ENCODE measurements at places on chromosomes 6 and 20.

DNA sequence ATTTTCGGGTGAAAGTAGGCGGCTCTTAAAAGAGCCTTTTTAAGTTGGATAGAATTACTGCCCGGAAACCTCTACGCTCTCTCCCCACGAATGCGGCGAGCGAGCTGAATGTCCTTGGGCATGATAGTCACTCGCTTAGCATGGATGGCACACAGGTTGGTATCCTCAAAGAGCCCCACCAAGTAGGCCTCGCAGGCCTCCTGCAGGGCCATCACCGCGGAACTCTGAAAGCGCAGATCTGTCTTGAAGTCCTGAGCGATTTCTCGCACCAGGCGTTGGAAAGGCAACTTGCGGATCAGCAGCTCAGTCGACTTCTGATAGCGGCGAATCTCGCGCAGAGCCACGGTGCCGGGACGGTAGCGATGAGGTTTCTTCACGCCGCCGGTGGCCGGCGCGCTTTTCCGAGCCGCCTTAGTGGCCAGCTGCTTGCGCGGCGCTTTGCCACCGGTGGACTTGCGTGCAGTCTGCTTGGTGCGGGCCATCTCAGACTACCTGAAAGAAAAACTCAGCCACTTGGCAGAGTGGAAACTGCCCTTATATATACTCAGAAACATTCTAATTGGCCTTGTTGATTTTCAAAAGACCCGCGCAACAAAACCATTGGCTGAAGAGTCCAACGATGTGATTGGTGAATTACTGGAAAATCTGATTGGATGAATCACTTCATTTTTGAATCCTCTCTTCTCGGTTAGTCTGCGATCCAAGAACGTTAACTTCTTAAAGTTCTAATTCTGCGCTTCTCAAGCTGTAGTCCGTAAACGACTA is 93.9 kb upstream of the BTN3A2 start:
- DNase-seq = no peak

GRCh38 chr6:131792091-131792496 is 15.7 kb upstream of the ENPP1 start:
- DNase-seq = no peak

- no peak for DNase-seq
These were observed 751.0 kb downstream of the CD109 start for GRCh38 chr6:74447013-74447412.

DNA sequence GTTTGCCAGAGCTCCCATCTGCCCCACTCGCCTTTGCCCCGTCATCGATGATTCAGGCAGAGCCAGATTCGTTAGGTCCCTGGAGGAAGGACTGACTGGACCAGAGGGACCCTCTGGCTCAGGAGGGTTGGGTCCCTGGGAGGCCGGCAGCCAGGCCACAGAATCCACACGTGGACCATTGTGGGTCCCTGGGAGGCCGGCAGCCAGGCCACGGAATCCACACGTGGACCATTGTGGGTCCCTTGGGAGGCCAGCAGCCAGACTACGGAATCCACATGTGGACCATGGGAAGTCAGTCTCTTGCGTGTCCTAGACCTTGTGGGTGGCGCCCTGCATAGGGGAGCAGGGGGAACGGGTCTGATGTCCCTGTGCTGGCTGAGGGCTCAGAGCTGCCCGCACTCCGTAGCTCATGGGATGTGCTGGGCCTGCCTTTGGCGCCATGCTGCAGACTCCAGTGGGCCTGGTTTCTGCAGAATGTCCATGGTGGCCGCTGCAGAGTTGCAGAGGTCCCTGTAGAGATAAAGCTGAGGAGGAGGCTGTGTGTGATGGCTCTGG is 23.5 kb downstream of the UCKL1 start:
- DNase-seq = no peak

DNA sequence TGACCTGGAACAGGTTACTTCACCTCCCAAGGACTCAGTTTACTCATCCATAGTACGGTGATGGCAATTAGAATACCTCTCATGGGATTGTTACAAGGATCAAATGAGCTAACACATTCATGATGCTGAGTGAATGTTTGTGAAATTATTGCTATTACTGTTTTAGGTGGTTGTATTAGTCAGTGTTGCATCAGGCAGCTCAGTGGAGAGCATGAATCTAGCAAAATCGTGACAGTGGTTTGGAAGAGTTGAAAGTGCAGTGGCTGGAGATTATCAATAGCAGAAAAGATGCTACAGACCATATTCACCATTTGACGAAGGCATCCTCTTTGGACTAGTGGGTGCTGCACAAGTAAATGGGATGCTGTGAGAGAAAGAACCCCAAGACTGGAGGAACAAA is 50.4 kb upstream of the CTNNBL1 start:
- no peak for DNase-seq

DNA sequence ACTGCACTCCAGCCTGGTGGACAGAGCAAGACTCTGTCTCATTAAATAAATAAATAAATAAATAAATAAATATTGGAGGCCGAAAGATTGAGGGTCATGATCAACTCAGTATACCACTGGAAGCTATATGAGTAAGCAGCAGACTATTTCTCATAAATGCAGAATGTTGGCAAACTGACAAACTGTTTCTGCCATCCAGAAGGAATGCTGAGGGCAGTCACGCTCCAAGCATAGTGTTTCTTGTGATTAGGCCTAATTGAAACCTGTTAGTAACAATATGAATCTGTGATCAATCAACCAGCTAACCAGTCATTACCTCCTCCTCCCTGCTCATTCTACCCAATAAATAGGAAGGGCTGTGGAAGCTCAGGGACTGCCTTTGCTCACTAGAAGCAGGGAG is 15.2 kb upstream of the KCNK15 start:
- DNase-seq = no peak

- no peak for DNase-seq
These were observed 822 bp downstream of the AFG1L start for GRCh38 chr6:108295676-108296075.
